Stimulated activated CD4-positive, alpha-beta T cell treated with anti-CD3 and anti-CD28 coated beads, TNF-alpha, amount 100 ng/mL, for 48 hours (primary cell): ENCODE measurements at places on chromosomes 1 and 21.

DNA sequence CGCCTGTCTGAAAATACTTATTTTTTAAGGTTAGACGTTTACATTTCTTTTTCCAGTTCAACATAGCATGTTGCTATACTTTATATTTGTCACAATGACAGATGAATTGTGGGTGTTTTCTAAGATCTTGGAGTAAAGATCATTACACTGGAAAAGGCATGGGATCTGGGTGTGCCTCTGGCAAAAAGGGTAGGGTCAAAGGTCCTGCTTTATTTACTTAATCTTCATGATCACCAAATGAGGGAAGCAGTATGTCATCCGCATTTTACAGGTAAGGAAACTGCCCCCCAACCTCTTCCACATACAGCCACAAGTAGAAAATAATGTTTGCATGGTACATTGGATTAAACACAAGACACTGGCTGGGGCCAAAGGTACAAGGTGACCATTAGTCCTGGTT, 12.5 kb upstream of the SMPDL3B start:
- DNase-seq = no peak

- DNase-seq = no peak
These were observed 3.2 kb upstream of the CCNL2 start for GRCh38 chr1:1402072-1402900.

DNA sequence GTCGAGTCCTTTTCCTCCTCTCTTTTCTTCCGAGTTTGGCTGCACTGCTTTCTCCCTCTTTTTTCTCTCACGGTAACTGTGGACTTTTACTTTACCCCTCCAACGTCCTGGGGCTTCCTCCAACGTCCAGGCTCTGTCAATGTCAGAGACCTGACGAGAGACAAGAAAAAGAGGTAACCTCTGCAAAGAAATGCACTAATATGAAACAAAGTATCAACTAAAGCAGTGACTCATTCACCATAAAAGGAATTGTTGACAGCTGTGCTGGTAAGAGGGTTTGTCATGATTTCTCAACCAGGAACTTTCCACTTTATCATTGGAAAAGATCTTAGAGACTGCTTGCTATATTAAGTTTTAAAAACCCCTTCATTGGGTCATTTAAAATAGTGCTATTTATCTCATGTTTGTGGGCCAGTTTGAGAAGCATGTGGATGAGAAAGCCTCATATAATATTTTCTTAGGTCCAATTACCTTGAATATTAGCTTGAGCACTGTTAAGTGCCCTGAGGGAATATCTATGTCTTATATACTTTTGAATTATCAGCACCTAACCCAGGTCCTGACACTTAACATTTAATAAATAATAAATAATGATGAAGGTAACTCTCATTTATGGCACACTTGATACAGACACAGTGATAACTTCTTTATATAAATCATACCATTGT, at the start of gene GBP2:
TSS of gene GBP2 (minus strand) at position 202 of the 668 bp plus-strand sequence. CDS start 4,148 bp downstream, outside the sequence.
- no peak for DNase-seq

GRCh38 chr1:219988818-219989217, 57.5 kb downstream of the EPRS1 start:
- DNase-seq = no peak

DNA sequence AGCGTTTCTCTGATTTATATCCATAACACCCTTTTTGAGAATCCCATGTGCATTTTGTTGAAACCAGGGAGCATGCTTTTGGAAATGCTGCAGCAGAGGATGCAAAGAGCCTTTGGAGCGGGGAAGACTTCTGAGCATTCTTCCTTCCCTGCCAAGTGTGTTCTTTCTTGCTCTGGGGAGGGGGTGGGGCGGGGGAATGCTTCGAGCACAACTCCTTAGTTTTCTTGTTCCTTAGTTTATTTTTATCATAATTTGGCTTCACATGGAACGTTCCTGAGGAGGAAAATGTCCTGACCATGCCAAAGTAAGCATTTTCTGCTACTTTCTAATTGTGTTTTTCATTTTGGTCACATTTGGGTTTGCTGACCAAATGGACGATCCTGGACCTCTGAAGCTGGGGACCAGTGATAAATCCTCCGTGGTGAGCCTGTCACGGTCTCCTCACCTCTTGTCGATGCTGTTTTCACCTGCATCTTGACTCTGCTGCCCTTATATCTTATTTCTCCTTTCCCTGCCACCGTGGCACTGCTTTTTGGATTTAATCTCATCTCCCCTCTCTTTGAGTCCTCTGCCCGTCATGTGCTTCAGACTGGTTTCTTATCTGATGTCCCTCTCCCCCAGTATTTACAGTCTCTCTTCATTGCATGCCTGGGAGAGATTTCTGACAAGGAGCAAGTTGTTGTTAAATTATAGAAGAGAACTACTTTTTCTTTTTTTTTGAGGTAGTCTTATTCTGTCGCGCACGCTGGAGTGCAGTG, 2.4 kb downstream of the CTPS1 start:
- DNase-seq = no peak

GRCh38 chr1:214331827-214332423, 51.0 kb downstream of the SMYD2 start:
- DNase-seq = peak; percentile 53

- DNase-seq = no peak
These were observed 112.5 kb downstream of the USH2A start for GRCh38 chr1:216310776-216311175.

DNA sequence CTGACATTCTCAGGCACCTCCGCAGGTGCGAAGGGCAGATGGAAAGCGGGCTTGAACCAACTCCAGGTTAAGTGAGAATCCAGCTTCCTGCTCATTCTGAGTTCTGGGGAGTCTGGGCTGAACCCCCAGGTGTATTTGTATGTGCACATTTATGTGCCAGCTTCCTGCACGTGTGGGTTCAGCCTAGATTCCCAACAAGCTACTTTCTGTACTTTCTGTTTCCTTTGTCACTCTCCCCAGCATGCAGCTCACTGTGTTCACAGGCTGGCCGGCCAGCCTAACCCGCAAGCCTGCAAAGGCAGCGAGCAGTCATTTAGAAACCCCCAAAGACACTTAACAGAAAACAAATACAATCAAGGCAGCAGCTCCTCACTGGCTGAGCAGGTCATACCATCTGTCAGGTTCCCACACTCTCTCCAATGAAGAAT, 1.3 kb upstream of the IL19 start:
- peak; percentile 43 for DNase-seq

- DNase-seq = no peak
These were observed 385.2 kb downstream of the DUSP10 start for GRCh38 chr1:221356693-221357092.

DNA sequence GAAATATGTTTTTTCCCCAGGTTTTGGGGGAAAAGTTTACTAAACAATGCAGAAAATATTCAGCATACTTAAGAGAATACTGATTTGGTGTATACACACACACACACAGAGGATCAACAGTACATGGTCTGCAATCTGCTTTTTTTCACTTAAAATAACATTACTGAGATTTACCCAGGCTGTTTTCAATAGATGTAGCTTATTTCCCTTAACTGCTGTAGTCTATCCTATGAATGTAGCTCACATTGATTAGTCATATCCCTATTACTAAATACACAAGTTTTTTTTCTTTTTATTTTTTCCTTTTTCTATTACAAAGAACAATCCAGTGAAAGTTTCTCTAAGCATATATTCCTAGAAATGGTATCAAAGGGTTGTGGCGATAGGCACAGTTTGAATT, 266.7 kb upstream of the GREM2 start:
- DNase-seq = no peak

- no peak for DNase-seq
These were observed 74.0 kb upstream of the LRRC53 start for GRCh38 chr1:74586253-74586897.

GRCh38 chr21:26185021-26185420, 14.5 kb upstream of the APP start:
- DNase-seq = no peak

GRCh38 chr1:216186816-216187215, 236.4 kb downstream of the USH2A start:
- DNase-seq = no peak

DNA sequence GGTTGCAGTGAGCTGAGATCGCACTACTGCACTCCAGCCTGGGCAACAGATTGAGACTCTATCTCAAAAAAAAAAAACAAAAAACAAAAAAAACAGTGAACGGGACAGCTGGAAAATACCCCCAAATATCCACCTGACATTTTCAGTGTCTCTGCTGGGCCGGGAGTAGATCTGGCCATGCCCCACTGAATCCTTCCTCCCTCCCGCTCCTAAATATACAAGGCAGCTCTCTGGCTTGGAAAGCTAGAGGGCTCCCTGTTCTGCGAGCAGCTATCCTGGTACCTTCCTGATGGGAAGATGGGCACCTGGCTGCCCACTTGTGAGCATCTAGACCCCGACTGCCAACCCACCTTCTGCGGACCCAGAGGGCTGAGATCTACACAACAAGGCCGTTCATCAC, 21.4 kb downstream of the SPSB1 start:
- DNase-seq = no peak

DNA sequence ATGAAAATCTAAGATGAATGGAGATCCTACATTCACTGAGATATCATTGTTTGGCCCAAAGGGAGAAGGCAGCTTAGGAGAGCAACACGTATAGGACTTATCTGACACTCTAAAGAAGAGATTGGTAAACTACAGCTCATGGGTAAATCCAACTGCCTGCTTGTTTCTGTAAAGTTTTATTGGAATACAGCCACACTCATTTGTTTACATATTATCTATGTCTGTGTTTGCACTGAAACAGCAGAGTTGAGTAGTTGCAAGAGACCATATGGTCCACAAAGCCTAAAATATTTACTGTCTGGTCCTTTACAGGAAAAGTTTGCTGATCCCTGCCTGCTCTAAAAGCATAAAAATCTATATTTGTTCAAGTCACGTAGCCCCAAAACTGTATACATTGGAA, 14.3 kb upstream of the LRRC53 start:
- DNase-seq = no peak

DNA sequence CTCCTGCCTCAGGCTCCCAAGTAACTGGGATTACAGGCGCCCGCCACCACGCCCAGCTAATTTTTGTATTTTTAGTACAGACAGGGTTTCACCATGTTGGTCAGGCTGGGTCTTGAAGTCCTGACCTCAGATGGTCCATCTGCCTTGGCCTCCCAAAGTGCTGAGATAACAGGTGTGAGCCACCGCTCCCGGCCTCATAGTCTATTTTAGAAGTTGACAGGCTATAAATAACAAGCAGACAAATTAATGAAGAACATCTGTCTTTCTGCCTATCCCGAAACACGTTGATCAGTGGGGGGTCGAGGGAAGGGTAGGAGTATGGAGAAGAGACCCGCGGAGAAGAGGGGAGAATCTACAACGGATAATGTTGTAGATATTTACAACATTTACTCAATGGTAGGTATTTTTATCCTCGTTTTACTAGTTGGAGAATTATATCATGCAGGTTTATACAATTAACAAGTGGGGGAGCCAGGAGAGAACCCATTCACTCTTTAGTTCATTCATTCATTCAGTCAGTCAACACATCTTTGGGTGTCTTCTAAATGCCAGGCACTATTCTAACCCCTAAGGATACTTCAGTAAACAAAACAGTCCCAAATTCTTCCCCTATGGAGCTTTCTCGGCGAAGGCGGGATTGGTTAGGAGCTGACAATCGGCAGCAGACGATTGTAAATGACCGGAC, 497 bp upstream of the IFNAR2 start:
- DNase-seq = no peak

- DNase-seq = peak; percentile 78
These were observed 9.4 kb downstream of the MORN1 start for GRCh38 chr1:2381741-2382620.

- no peak for DNase-seq
These were observed 8.0 kb downstream of the CYYR1 start for GRCh38 chr21:26565111-26565510.

GRCh38 chr1:233904633-233905415, at the start of gene SLC35F3:
Gene SLC35F3, plus strand, starts transcription at chr1:233904676.
- peak; percentile 4 for DNase-seq

DNA sequence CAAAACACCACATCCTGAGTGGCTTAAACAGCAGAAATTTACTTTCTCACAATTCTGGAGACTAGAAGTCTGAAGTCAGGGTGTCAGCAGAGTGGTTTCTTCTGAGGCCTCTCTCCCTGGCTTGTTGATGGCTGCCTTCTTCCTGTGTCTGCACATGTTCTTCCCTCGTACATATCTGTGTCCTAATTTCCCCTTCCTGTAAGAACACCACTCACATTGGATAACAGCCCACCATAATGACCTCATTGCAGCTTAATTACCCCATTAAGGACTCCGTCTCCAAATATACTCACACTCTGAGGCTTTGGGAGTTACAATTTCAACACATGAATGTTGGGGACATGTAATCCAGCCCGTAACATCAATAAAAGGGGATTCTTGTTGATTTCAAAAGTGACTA, 23.4 kb downstream of the C8A start:
- DNase-seq = no peak

GRCh38 chr1:29240400-29240837, 4.1 kb downstream of the PTPRU start:
- no peak for DNase-seq

DNA sequence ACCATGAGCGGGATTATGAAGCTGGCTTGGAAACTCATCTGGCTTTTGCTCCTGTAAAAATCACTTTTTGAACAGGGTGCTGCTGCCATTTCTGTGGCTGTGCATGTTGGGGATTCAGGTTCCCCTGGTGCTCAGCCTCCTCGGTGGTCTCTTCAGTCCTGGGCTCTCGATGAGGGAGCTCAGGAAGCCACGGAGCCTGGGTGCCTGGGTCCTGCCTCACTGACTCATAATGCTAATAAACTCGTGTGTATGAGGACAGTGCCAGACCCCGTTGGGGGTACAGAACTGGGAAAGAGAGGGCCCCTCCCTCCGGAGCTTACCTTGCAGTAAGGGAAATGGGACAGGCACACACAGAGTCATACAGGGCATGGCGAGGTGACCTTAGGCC, 5.8 kb downstream of the COQ8A start:
- no peak for DNase-seq

- no peak for DNase-seq
These were observed 52.1 kb upstream of the ERRFI1 start for GRCh38 chr1:8078176-8078671.

- DNase-seq = no peak
These were observed 11.7 kb upstream of the TINAGL1 start for GRCh38 chr1:31564606-31564989.

DNA sequence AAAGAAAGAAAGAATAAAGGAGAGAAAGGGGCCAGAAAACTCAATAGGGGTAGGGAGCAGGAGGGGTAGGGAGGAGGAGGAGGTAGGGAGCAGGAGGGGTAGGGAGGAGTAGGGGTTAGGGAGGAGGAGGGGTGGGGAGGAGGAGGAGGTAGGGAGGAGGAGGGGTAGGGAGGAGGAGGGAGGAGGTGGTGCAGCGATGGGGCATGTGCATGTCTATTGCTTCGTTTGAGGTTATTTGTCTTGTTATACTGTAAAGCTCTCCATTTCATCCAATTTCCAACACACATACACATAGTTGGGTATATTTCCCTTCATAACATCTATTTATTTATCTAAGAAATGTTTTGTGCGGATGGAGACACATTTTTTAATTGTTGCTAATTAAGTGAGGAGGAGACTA, 19.7 kb downstream of the RGS1 start:
- DNase-seq = no peak

GRCh38 chr1:55443175-55443915, 228.2 kb upstream of the USP24 start:
- DNase-seq = no peak

GRCh38 chr1:247561711-247562110, 12.8 kb downstream of the GCSAML start:
- no peak for DNase-seq
